ENCODE measurements at places on chromosomes 3 and 15. TPM values are rescaled to one million over a fixed set of nuclear protein-coding genes. Genes with fewer than 3 reads are reported as not detected.

The SERINC4 gene
- polyA plus RNA-seq, result not detected

GRCh38 chr15:70672081-70672480 lies 91.3 kb downstream of the UACA start:
- DNase-seq, result peak; percentile 19

GRCh38 chr3:72079369-72079872 lies 294.5 kb upstream of the PROK2 start:
- no peak for DNase-seq

- no peak for DNase-seq
These were observed 38.3 kb downstream of the GPR176 start for GRCh38 chr15:39881790-39882189.

DNA sequence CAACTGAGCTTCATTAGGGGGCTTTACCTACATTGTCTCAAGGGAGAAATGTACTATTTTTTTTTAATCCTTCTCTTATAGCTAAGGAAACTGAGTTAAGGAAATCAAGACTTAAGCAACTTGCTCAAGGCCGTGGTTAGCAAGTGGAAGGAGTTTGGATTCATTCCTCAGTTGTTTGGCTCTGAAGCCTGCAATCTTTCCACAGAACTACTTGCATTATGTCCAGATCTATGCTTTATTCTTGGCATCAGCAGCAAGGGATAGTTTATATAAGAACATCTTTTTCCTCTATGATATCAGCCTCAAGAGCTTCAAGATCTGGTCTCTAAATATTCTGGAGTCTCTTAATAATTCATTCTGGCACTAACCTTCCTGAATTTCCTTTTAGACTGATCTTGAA lies 182.4 kb downstream of the SV2B start:
- no peak for DNase-seq

GRCh38 chr3:37179144-37179967 lies 5.0 kb upstream of the LRRFIP2 start:
- no peak for DNase-seq

DNA sequence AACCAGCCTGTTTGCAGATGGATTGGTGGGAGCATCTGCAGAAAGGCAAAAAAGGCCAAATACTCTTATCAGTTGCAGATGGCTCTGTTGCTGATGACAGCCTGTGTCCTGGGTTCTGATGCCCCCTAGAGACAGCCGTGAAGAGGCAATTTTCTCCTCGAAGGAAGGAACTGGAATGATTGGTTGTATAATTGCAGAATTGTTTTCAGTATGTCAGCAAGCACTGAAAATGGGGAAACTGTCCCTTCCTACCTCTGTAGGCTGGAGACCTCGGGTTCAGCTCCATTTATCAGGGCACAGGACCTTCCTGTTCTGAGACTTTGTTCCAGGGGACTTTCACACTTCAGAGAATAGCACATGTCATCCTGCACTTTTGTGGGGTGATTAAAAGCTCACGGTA lies 103.0 kb downstream of the PGPEP1L start:
- DNase-seq, result no peak

DNA sequence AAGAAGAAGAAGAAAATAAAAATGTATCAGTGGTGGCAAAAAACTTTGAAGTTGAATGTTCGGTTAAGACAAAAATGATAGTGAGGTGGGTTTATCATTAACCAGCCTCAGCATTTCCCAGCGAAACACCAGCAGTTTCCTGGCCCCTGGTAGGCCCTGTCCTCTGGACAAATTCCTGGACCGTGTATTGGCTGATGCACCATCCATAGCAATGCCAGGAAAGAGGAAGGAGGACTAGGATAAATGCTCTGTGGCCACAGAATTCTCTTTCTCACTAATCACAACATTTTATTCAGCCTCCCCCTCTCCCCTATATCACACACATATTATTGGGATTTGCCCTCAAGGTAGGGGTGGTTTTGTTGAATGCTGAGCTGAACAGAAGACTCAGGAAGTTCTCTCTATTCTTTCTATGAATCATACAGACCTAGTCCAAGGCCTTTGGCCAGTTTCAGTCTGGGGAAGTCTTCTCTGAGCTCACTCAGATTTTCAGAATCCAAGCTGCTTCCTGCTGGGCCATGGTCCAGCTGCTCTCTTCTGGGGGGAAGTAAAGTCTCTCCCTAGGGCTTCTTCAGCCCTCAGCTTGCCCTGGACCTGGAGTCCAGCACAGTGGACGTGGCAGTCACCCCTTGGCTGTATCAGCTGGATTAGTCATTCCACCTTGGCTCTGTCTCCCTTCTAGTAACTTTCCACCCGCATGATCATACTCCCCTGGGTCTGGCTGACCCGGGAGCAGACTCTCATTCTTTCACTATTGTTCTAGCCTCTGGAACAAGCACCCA lies 27.6 kb downstream of the SLC28A1 start:
- peak; percentile 96 for DNase-seq

The TGFBR2 gene
- polyA plus RNA-seq, result 61.0 TPM

GRCh38 chr3:188294823-188295487 lies 141.0 kb downstream of the LPP start:
- peak; percentile 91 for DNase-seq

- no peak for DNase-seq
These were observed 37.6 kb upstream of the WDR49 start for GRCh38 chr3:167691366-167691765.

The AP3B2 gene
- polyA plus RNA-seq, result 0.54 TPM

The SIDT1 gene
- polyA plus RNA-seq, result not detected

DNA sequence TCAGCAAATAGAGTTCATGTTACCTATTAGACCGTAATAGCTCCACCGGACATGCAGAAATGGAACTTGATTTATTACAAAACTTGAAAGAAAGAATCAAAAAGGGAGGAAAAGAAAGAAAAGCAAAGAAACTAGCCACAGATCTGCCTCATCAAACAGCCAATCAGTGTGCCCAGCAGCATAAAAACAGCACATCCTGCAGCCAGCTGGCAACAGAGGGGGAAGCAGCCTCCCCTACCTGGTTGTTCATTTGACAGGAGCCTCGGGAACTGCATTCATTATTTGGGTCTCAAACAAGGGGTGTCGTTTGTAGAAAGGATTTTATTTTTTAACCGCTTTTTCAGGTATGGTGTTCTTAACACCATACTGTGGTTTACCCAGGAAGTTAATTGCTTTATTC lies 181.5 kb upstream of the TOPAZ1 start:
- DNase-seq, result no peak

The GRM2 gene
- polyA plus RNA-seq, result 0.09 TPM

GRCh38 chr3:13509816-13510192 lies 29.7 kb downstream of the HDAC11 start:
- no peak for DNase-seq

The PPP4R2 gene
- polyA plus RNA-seq, result 30.2 TPM

DNA sequence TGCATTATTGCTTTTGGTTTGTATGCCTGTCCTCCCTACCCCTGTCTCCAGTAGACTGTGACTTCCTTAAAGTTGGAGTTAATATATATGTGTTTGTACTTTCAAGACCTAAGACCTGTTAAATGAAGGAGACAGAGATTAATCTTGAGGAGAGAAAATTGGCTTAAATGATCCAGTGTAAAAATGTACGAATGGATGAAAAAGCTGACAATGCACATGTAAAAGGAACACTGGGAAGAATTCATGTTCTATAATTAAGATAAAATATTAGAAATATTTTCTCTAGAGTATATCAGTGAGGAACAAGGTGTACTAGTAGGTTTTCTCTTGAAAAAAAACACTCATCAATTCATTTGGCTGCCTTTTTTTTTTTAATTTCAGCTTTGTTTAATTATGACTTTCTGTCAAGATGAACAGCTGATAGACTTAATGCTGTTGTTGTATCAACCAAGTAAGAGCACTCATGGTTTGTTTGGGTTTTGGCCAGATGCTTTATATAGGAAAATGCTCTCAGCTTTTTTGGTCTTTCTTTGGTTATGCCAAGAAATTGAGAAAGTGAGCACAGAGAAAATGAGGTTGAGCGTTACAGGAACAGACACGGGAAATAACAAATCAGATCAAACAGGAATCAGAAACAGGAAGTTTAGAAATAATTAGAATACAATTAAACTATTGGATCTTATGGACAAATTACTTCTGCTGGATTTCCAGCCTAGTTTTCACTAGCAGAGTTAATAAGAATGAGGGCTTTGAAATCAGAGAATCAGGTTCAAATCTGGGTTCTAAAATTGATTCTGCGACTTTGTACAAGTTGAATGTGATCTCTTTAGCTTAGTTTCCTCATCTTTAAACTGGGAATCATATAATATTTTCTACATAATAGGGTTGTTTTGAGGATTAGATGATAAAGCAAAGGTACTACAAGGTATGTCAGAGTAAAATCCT lies 38.3 kb upstream of the AADAC start:
- DNase-seq, result no peak

- no peak for DNase-seq
These were observed 63.2 kb downstream of the DLG1 start for GRCh38 chr3:197234947-197235914.

GRCh38 chr3:116226266-116226665 lies 219.0 kb downstream of the LSAMP start:
- no peak for DNase-seq

The GOLGA8K gene
- polyA plus RNA-seq, result not detected

The C2CD4A gene
- not detected for polyA plus RNA-seq

The AGBL1 gene
- not detected for polyA plus RNA-seq

DNA sequence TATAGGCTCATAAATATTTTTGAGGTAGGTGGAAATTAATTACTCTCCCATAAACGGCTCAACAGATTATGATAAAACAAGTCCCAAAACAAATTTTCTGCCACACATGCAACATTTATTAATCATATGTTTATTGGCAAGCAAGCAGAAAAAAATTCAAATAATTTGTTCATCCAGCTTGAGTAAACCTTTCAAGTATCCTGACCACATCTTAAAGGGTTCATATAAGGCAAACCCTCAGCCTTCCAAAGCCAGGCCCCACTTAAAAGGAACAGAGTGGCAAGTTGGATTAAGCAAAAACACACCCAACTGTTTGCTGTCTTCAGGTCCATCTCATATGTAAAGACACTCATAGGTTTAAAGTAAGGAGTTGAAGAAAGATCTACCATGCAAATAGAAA lies 1042.3 kb downstream of the DIPK2A start:
- no peak for DNase-seq

GRCh38 chr3:134993011-134993410 lies 198.0 kb downstream of the EPHB1 start:
- no peak for DNase-seq

- no peak for DNase-seq
These were observed 13.3 kb downstream of the MYD88 start for GRCh38 chr3:38151667-38152265.

DNA sequence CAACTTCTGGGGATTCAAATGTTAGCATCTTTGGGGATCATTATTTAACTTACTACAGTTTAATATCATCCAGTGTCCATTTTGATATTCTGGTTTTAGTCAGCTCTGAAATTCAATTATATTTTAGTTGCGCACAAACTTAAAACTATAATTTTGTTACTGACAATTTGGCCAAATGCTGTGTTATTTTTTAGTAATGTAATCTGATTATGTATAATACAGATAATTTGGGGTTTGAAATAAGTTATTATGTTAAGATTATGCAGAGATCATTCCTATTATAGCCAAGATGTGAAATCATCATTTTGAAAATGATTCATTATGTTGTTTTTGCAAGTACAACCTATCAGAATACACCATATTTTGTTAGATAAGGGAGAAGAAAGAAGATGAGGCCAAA lies 706.1 kb downstream of the ROBO2 start:
- no peak for DNase-seq

DNA sequence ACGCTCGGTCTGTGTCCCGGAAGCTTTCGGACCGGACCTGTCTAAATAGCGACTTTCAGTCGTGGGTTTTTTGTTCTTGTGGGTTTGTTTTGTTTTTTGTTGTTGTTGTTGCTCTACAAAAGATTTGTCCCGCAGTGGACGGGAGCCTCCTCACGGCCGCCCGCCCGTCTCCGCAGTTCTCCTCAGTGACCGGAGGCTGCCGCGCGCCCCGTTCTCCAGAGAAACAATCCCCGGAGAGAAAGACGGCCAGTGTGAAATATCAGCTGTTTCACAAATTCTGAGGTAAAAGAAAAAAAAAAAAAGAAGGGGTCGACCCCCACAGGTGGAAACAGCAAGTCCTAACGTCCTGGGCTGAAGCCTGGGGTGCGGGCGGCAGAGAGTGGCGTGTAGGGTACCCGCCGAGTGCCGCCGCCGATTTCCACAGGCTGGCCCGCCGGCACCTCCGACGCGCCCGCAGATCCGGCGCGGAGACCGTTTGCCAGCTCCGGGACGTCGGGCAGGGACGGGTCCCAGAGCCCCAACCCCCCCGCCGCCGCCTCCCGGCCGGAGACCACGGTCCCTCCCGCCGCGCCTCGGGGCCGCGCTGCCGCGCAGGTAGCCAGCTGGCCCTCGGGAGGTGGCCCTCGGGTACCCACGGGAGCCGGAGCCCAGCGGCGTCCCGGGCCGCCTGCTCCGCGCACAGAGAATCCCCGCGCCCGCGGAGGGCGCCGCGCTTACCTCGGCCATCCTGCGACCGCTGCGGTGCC lies 478 bp downstream of the BNC1 start:
- no peak for DNase-seq

DNA sequence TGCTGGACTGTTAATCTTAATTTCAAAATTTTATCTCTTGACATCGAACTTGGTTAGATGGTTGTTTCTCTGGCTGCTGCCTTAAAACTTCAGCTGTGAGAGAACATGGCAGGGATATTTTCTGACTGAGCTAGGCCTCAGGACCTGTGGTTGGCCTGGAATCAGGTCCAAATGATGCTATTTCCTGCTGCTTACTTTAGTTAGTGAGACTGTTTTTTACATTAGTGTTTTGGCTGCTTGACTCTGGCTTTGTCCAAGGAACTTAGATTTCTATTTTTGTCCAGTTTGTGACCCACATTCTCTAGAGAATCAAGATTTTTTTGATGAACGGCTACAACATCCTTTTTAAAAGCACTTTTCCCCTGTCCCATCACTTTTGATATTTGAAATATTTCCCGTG lies 497.9 kb upstream of the SGO1 start:
- peak; percentile 71 for DNase-seq

The CPLX3 gene
- not detected for polyA plus RNA-seq

GRCh38 chr15:40603935-40604334 lies 9.9 kb downstream of the KNL1 start:
- DNase-seq, result no peak

DNA sequence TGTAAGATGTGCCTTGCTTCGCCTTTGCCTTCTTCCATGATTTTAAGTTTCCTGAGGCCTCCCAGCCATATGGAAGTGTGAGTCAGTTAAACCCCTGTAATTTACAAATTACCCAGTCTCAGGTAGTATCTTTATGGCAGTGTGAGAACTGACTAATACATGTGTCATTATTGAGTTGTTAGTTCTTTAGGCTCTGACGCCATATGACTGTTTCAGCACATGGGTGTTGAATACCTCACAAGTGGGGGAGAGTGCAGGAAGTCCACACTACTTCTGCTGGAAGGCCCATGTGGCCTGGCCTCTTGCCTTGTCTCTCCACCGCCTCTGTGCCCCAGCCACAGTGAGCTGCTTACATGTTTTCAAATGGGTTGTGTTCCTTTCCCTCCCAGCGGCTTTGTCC lies 28.5 kb downstream of the MFSD1 start:
- DNase-seq, result no peak

DNA sequence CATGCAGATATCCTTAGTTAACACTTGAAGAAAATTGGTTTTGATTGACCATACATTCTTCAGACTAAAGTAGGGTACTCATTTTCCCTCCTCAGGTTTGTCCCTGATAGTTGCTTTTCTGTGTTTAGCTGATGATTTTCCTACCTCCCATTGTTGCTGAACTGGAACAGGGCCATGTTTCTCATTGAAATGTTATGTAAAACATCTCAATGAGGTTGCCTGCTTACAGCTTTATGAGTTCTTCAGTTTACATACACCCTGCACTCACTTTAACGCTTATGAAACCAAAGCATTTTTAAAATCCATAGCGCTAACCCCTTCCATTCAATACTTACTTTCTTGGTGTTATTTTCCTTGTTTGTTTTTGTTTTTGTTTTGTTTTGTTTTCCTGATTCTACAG lies 61.9 kb downstream of the HMG20A start:
- peak; percentile 57 for DNase-seq
